ENCODE measurements at places on chromosomes 3 and 15.

DNA sequence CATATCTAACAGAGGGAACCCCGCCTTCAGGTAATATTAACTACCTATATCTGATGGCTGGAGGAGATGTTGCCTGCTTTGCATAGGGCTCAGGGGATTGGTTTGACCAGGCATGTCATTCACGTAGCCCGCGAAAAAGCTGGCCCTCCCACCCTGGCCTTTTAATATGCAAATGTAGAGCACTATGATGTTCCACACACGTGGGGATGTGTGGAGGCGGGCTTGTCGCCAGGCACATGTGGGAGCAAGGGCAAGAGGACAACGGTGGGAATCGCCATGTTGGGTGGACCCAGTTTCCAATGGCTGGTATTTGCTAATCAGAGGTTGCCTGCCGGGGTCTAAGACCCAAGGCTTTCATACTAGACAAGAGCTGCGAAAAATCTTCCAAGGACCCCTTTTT lies 469.8 kb downstream of the ZPLD1 start:
- no peak for DNase-seq

DNA sequence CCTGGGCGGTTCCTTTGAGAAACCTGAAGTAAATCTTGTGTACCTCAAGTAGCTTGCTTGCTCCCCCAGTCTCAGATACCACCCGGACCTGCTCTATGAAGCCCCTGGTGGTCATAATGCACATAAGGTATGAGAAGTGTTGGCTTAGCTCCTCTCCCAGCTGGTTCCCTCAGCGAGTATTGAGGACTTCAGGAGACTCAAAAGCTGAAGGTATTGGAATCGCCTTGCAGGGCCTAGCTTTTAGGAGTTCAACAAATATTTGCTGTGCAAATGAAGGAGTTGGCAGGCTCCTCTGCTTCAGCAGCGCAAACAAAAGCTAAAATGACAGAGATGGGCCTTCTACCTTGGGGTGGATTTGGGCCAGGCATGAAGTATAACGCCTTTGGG lies 1.7 kb downstream of the CMTM8 start:
- DNase-seq, result no peak

GRCh38 chr15:91331581-91331980 lies 231.5 kb downstream of the SV2B start:
- DNase-seq, result no peak

GRCh38 chr3:43171748-43172147 lies 65.9 kb upstream of the POMGNT2 start:
- no peak for DNase-seq

GRCh38 chr3:14687360-14687759 lies 12.4 kb downstream of the C3orf20 start:
- DNase-seq, result no peak

GRCh38 chr15:38147246-38147645 lies 105.4 kb upstream of the SPRED1 start:
- DNase-seq, result no peak

DNA sequence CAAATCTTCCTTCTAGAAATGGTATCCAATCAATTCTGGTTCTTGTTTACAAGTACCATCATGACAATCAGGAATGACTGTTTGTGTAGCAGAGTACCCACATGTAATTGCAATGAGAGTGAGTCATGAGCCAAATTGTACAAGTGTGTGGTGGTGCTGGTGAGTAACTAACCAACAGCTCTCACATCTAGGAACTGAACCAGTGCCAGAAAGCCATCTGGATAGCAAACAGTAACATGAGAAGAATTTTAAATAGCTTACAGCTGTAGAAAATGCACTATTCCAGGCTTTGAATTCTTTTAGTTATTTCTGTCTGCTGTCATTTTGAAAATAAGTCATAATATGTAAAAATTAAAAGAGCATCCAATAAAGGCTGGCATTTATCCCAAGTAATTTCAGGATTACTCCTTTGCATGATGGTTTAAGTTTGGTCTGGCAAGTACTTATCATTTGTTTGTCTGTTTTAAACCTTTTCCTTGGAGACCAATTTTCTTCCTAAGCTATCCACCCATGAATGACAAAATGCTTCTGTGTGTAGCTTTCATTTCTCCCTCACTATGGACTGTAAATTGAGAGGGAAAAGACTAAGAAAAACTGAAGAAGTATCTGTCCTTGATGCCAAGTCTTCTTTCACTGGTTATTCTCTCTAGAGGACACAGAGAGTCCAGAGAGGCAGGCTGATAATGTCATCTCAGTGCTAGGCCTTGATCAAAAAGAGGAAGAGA lies 60.0 kb downstream of the PIK3CB start:
- DNase-seq, result peak; percentile 98

- DNase-seq, result no peak
Observed at GRCh38 chr3:108134555-108134880, 43.7 kb upstream of the CD47 start.

- DNase-seq, result no peak
Observed at GRCh38 chr3:37862903-37863815, 1.5 kb downstream of the CTDSPL start.

GRCh38 chr15:97995881-97996603 lies 35.5 kb downstream of the ARRDC4 start:
- no peak for DNase-seq

DNA sequence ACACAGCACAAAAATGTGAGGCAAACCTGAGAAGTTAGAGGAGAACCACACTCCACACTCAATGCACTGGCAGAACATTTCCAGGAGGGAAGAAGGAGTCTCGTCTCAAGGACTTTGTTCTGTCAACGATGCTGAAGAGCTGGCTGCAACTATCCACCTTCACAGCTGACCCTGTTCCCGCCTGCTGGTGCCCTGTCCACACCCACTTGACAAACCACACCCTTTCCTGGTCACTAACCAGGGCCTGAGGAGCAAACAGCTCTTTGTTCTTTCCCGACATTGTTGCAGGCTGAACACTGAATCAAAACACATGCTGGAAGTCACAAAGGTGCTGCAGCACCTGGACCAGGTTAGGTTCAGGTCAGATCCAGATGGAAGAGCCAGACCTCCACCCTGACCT lies 92.6 kb upstream of the ARRDC4 start:
- DNase-seq, result no peak

- DNase-seq, result no peak
Observed at GRCh38 chr15:27426805-27427204, 455.8 kb downstream of the GABRG3 start.

GRCh38 chr3:69723389-69723788 lies 15.9 kb upstream of the MITF start:
- no peak for DNase-seq

DNA sequence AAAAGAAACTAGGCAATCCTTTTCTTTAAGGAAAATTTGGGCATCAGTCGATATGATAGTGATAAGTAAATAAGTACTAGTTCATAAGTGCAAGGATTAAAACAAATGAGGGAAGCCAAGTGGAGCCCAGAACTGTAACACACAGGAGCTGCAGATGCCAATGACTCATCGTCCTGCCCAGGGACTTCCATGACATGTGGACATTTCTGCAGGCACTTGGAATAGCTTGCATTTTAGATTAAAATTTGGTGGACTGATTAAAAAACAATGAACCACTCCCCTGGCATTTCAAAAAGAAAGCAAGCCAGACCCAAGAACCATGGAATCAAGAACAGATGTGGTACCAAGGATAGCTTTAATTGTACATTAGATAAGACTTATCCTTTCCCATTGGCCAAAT lies 2.9 kb downstream of the SAMD7 start:
- no peak for DNase-seq

GRCh38 chr15:88849376-88850072 lies 45.8 kb downstream of the HAPLN3 start:
- no peak for DNase-seq

DNA sequence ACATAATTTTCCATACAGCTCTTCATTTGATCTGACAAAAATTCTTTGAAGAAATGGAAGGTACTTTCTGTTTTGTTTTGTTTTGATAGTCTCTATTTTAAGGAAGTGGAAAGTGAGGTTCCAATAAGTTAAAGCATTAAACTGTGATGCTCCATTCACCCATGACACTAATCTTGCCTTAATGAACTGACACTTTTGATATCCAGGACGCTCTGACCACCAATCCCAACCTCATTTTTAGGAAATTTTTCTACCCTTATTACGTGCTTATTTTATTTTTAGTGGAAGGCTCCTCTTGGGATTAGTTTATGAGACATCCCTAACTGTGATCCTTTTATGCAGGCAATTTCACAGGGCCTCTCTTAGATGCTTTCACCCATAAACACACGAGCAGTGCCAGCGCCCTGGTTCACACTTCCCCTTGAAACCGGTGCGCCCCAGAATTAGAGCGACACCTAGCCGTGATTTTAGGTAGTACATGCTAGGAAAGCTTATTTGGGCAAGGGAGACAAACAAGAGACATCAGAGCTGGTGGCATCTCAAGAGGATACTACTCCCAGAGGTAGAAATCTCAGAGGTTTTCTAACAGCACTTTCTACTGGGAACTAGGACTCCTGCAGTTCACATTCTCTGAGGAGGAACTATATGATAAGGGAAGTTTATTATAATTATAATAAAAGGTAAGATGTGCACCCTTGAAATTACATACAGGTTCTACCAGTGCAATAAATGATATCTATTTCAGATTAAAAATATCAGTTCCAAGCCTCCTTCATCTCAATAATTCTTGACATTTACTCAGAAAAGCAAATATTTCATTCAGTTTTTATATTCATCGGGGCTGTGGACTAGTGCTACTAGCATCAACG lies 173.9 kb downstream of the SLC9A9 start:
- DNase-seq, result peak; percentile 44

GRCh38 chr3:127371846-127372245 lies 84.0 kb upstream of the PRR20G start:
- no peak for DNase-seq

GRCh38 chr15:20352241-20353200 lies 189.1 kb downstream of the GOLGA6L6 start:
- no peak for DNase-seq

GRCh38 chr3:125437631-125438435 lies 62.7 kb upstream of the ZNF148 start:
- DNase-seq, result no peak

- DNase-seq, result no peak
Observed at GRCh38 chr3:47008851-47009224, 29.4 kb downstream of the NBEAL2 start.

- DNase-seq, result no peak
Observed at GRCh38 chr3:188053036-188053340, 101.0 kb upstream of the LPP start.

DNA sequence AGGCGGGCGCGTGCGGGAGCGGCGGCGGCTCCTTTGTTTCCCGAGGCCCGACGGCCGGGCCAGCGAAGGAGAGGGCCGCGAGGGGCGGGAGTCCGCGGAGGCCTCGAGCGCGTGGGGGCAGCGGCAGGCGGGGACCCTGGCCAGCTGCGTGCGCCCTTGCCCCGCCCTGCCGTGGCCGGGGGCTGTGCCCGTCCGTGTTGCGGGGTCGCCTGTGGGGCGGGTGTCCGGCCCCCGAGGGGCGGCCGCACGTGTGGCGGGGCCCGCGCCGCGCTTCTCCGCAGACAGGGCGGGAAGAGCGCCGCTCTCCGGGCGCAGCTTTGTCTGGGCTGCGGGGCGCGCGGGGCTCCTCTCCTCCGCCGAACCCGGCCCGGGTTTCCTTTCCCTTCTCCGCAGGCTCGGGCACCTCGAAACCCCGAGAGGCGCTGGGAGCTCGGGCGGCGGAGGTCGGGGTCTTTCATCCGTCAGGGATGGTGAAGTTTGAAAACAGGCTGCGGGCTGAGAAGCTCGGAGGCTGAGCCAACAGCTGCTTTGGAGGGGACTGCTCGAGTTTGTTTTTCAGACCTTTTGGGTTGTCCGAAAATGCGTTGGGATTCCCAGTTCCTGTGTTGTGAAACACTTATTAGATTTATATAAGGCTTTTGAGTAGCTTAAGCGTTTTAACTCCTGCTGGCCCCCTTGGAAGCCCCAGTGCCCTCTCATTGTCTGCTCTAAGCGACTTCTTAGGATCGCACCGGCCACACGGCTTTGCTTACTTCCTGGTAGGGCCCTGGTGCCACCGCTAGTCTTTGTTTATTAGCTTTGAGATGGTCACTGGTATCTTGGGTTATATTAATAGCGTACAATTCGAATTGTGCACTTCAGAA lies 817 bp downstream of the USP3 start:
- DNase-seq, result no peak

- DNase-seq, result no peak
Observed at GRCh38 chr3:122003112-122003511, 18.9 kb downstream of the ILDR1 start.

GRCh38 chr15:84976746-84977345 lies 4.8 kb upstream of the PDE8A start:
- DNase-seq, result no peak

DNA sequence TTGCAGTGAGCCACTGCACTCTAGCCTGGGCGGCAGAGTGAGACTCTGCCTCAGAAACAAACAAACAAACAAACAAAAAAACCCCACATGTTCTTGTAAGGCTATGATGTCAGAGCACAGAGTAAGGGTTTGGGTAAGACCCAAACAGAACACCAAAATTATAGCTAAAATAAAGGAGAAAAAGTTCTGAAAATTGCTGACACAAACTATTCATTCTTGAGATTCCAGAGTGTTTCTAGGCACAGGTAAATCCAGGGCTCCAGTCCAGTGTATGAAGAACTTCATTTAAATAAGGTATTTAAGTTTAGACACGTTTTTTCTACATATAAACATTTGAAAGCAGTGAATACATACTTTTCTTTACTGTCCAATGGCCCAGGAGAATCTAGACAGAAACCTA lies 3.9 kb downstream of the CDC25A start:
- no peak for DNase-seq

- peak; percentile 45 for DNase-seq
Observed at GRCh38 chr3:155064920-155065319, 15.2 kb upstream of the MME start.

All from skeletal muscle cell (primary cell).